KG1 (cell line): ENCODE measurements at places on chromosomes 16 and 17.

GRCh38 chr17:79836972-79837887, 2.0 kb downstream of the CBX4 start:
- DNase-seq: no peak

DNA sequence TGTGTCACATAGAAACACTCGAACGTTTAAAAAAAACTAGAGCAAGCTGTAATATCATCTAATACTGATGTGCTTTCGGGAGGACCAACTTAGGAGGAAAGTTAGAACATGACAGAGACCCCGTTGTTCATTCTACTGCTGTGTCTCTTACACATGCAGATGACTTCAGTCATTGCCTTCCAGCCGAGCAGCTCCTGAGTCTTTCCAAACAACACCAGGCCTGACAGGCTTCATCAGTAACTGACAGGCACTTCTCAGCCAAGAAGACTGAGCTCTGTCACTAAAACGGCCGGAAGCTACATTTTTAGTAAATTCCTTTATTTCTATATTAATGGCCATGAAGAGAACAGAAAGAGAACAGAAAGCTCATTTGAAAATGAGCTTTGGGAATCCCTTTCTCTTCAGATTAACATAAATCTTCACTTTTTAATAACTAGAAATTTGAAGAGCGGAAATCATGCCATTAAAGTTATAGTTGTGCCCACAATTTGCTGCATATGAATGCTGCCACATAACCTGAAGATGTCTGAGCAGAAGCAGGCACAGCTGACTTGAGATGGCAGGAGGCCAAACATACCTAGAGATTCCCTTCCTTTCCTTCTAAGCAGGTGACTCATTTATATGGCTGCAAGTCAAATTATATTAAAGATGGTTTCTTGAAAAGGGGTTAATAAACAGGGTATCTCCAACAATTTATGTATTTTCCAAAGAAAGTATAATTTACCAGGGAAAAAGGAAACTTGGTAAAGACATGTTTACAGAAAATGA, 148.9 kb downstream of the ITFG1 start:
- DNase-seq: no peak

DNA sequence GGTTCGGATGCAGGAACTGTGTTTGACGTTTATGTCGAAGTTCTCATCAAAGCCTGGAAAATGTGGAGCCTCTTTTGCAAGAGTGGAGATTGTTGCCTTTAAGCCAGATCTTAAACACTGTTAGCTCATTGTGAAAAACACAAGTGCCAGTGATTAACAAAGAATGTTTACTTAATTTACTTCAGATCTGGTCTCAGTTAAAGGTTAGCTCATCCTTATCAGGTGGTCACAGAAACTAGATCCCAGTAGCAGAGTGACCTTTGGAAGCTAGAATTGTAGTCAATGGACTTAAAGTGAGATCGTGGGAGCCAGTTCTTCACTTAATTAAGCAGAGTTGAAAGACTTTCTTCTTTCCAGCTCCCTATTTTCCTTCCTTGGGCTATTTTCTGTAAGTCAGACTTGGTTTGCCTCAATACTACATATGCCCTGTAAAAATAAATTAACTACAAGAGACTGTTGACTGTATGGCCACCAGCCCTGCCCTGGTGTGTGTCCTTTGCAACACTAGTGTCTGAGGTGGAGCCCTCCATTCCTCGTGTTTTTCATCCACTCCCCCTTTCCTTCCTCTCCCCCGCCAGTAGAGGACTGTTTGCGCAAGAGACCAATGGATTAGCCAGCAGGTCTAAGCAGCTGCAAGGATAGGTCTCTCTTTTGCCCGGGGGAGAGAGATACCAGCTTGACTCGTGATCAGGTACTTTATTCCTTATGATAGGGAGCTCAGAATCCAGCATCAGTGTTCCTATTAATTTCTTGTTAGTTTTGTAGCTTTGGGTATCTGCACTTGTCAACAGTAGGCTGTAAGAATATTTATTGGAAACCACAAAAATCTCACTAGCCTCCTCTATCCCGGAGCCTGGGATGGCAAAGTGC, 20.2 kb downstream of the FBXO39 start:
- DNase-seq: no peak

DNA sequence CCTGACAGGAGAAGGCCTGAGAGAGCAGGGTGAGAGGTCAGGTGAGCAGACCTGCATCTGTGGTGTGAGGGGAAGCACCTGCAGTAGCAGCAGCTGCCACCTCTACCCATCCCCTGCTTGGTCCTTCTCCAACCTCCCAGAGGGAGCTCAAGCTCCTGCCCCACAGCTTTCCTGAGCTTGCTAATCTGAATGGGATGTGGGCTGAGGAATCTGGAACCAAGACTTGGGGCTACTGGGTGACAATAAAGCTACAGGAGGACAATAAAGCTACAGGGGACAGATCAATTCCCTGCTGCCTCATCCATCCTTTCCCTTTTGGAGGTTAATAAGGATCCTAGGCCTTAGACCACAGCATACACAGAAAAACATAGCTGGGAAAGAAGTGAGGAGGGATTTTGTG, 4.9 kb upstream of the TBX4 start:
- no peak for DNase-seq

GRCh38 chr17:61406971-61407911, 7.6 kb downstream of the TBX2 start:
- DNase-seq: no peak

DNA sequence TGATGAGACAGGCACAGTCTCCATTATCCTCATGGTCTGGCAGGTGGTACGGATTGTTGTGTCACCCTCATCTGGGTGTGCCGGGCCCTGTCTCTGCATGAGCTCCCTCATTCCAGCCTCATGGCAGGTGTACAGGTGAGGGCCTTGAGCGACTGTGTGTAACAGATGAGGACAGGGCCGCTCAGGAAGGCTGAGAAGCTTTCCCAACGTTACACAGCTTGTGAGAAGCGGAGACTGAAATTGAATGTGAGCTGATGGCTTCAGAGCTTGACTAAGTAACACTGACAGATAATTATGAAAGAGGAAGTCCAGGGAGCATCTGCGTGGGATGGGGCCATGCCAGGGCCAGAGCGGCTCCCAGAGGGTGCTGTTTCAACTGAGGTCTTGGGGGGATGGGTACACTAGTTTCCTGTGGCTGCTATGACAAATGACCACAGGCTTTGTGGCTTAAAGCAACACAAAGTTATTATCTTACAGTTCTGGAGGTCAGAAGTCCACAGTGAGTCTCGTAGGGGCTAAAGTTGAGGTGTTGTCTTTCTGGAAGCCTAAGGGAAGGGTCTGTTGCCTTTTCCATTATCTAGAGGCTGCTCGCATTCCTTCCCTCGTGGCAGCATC, 36.7 kb downstream of the CMIP start:
- peak; percentile 84 for DNase-seq

DNA sequence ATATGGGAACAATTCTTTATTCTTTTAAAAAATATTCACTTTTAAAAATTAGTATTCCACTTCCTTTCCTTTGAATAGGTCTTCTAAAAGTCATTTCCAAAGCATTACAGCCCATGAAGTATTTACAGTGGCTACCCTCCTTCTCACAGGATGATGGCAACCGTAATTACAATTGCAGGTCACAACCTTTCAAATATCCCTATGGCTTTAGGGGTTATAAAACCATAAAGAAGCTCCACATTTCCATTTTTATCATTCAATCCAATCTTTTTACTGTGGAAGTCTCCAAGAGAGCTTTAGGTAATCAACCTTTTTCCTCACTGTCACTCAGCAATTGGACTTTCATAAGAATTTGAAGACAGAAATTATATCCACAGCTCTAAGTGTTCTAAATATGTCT, 488.9 kb upstream of the CA10 start:
- DNase-seq: no peak

DNA sequence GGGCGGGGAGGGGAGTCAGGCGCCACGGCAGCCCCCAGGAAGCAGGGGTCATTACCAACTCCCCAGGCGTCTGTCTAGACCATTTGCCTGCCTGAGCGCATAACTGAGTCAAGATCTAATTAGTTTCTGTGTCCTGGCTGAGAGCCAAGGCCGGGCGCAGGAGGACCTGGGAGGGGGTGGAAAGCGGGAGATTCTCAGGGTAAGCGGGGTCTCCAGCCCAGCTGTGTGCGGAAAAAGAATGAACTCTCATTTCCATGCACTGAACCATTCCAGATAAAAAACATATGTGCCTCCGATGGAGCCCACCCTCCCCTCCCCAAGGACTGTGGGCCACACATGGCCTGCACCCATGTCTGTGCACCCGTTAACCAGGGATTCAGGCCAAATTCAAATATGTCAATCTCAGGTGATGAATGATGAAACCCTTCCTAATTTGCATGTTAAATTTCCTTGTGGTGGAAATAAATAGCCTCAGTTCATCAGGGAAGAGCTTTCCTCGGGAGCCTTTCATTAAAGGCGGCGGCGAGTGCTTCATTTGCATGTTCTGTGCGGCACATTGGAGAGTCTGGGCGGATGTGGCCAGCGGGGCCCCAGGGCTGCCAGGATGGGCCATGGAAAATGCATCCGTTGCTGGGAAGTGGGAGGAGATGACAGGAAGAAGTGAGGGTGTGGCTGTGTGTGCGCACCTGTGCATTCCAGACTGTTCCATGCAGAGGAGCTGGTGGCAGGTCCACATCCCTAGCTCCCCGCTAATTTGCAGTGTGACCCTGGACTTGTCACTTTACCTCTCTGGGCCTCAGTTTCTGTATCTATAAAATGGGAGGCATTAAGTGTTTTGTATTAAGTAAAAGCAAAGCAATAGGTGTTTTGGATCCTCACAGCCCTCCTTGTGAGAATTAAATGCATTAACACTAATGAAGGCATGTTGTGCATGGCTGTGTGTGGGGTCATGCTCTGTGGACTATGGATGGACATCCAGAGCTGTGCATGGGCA, 151.1 kb downstream of the SDK2 start:
- no peak for DNase-seq

- DNase-seq: no peak
Measured at GRCh38 chr17:29732613-29733012, 109.9 kb upstream of the CORO6 start.

- DNase-seq: no peak
Measured at GRCh38 chr16:88672776-88673175, 9.9 kb upstream of the MVD start.

DNA sequence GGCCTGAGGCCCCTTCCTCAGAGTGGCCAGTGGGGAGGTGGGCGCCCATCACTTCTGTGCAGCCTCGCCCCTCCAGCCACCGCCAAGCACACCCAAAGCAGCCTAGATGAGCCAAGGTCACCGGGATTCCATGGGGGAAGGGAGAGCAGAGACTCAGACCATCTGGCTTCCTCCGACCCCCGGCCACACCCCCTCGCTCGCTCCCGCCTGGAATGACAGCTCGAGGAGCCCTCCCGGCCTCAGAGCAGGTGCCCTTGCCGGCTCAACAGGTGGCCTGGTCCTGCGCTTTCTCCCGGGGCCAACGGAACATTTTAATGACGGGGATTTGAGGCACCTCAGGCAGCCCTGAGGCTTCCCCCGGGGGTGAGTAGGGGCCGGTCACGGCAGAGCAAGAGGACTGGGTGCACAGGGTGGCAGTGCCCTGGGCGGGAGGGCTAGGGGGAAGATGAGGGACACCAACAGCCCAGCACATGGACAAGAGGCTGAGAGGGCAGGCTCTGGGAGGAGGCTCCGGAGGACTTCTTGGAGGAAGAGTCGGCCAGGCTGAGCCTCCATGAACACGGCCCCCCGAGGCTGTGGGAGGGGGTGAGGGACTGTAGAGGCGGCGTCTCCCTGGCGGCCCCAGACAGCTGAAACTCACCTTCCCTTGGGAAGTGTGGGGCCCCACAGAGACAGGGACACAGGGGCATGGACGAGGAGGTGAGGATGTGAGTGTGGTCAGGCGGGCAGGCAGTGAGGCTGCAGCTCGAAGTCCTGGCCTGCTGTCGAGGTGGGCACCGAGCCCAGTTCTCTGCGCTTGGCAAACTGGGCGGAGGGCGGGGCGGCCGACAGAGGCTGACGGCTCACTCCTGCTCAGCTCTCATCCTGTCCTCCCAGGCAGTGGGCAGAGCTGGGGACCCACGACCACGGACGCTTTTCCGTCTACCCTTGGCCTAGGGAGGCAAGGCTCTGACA, 12.5 kb upstream of the C1QTNF8 start:
- DNase-seq: no peak

DNA sequence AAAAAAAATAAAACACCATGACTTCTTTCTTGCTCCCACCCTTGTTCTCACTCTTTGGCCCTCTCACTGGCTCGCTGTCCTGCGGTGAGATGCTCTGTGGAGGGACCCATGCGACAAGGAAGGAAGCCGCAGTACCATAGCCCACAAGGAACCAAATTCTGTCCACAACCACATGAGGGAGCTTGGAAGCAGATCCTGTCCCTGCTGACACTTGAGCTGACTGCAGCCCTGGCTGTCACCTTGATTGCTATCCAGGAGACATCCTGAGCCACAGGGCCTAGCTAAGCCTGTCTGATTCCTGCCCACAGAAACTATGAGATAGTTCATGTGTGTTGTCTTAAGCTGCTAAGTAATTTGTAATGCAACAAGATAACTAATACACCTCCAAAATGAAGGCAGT, 4.8 kb upstream of the MT2A start:
- DNase-seq: no peak

DNA sequence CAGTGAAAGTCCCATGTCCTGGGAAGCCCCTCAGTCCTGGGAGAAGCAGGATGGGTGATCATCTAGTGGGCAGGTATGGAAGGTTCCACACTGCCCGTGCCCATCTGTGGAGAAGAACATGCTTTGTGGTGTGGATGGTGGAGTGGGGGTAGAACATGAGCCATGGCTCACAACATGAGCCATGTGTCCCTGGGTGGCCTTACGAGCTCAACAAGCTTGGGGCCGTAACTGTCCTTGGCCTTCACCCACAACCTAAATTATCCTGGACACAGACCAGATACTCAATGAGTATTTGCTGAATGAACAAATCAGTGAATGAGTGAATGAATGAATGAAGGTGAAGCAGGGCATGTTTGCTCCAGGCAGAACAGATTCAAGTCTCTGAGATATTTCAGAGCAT, 13.5 kb downstream of the SOX8 start:
- DNase-seq: no peak

- DNase-seq: no peak
Measured at GRCh38 chr16:57714047-57714446, 19.4 kb downstream of the DRC7 start.

DNA sequence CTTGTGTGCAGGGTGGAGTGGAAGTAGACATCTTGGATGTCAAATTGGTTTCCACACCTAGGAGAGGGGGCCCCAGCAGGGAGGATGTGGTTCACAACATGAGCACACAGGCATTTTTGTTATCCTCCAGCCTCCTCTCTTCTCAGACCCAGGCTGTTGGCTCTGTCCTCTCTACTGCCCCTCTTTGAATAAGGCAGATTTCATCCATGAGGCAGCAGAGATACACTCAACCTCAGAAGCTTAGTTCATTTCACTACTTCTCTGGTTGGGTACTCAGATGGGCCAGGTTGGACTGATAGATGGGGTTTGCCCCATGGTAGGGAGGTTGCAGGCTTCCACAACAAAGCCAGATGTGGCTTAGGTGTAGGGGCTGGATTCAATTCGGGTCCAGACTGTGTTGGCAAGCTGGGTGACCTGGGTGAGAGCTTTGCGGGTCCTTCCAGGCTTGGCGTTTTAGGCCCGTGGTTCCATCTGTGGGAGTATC, 22.2 kb upstream of the NFATC3 start:
- no peak for DNase-seq

- no peak for DNase-seq
Measured at GRCh38 chr17:34884597-34884996, 76.7 kb downstream of the CCT6B start.

GRCh38 chr17:53896047-53896446, 73.3 kb downstream of the KIF2B start:
- no peak for DNase-seq

GRCh38 chr17:40663252-40663651, 1.7 kb downstream of the KRT222 start:
- no peak for DNase-seq
